GM13977 (cell line): ENCODE measurements at places on chromosomes 7 and 10.

- no peak for DNase-seq
These were observed 27.6 kb downstream of the NPS start for GRCh38 chr10:127576740-127577161.

DNA sequence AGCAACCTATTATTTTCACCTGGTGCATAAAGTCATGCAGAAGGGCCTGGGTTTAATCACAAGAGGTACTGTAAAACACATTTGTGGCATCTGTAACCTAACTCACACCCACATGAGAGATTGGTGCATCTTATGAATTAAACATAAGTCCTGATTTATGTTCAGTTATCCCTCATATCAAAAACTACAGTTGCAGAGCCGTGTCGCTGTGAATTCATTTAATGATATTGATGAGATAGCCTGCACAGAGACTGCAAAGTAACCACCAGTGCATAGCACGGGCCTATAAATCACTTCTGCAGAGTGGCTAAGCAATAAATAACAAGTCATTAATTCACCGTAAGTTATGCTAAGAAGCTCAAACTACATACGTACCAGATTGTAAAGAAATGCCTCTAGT, 178.2 kb downstream of the RELN start:
- DNase-seq, result no peak

DNA sequence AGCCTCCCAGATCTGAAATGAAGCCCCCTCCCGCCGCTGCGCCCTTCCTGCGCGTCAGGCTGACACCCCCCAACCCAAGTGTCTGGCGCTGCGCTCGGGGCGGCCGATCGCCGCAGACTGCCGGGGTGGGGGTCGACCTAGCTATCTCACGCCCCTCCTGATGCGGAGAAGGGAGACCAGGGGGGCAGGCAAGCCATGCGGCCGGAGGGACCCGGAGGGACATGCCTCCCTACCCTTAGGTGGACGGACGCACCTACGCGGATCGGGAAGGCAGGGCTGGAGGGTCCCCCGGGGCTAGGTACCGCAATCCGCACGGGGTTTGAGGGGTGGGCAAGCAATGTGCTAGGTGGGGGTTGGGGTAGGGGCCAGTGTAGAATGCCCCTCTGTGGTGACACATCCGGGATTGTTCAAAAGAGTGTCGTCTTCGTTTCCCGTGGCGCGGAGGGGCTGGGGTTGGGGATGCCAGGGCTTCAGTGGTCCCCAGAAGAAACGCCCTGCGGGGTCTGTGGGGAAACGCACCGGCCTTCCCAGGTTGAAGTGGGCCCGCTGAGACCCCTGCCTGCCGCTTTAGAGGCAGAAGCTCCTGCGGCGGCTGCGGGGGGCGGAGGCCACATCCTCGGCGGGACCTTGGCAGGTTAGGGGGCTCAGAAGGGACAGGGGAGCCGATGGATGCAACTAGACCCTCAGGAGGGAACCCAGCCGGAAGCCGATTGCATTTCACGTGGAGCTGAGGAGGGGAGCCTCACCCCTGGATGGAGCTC, 913 bp downstream of the ADCYAP1R1 start:
- no peak for DNase-seq

GRCh38 chr10:3446221-3446620, 273.6 kb upstream of the PITRM1 start:
- DNase-seq, result no peak

GRCh38 chr7:47741984-47742383, 160.1 kb upstream of the TNS3 start:
- DNase-seq, result no peak

DNA sequence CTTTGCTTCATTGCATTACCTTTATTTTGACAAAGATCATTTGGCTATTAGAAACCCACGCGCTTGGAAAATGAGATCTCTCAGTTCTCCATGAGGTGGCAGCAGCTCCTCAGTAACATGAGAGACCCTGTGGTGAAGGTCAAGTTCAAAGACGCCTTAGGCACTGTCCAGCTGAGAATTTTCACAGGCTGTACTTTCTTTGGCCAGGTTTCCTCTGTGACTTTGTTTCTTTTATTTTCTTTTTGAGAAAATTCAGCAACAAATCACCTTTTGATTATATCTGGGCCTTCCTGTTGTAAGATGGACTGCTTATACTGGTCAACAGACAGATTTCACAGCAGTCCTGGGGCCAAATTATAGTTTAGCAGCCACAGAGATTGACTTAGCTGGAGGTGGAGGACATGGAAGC, 54.5 kb downstream of the RAB18 start:
- peak; percentile 52 for DNase-seq

DNA sequence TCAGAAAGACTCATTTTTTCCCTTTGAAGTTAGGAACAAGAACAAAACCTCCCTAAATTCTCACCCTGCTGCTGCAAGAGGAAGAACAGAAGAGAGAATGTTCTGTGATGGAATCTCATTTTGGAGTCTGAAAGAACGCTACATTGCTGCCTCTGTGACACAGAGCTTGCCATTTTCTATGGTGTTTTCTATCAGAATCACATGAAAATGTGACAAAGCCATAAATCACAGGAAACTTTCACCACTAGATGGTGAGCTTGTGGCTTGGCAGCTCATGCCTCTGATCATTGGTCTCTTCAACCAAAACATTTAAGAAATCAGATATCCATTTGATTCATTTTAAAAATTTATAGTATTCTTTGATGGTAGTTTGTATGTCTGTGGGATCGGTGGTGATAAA, 82.9 kb downstream of the CADPS2 start:
- peak; percentile 10 for DNase-seq

GRCh38 chr10:15518250-15518649, 147.2 kb upstream of the FAM171A1 start:
- no peak for DNase-seq

GRCh38 chr7:129512192-129512591, 9.9 kb downstream of the SMKR1 start:
- no peak for DNase-seq

GRCh38 chr10:19811540-19811939, 4.7 kb upstream of the PLXDC2 start:
- no peak for DNase-seq

- DNase-seq, result no peak
These were observed 73.2 kb downstream of the SRI start for GRCh38 chr7:88146616-88147015.
